Stimulated activated CD8-positive, alpha-beta memory T cell treated with anti-CD3 and anti-CD28 coated beads, Interleukin-2, amount 100 ng/mL, for 1 hour (primary cell): ENCODE measurements at places on chromosomes 5 and 9.

- DNase-seq: no peak
Measured at GRCh38 chr5:153809166-153809565, 229.5 kb downstream of the FAM114A2 start.

- DNase-seq: no peak
Measured at GRCh38 chr5:111776913-111777781, 20.2 kb upstream of the NREP start.

- no peak for DNase-seq
Measured at GRCh38 chr5:168481330-168481788, 4.9 kb upstream of the RARS1 start.

DNA sequence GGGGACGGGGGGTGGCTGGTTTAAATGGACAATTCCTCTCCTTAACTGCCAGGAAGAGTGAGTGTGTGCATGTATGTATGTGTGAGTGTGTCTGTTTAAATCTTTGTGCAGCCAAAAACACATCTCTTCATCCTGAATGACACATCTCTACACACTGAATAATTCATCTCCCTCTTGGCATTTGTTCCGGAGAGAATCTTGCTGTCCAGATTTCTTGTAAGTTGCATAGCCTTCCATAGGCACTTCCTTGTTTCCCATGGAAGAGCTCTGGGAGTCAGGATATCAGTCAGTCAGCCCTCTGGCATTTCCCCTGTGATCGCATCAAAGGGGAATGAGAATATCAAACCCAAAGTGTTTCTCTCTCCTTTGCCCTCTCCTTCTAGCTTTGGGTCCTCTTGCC, 74.7 kb downstream of the WWC1 start:
- no peak for DNase-seq
